ENCODE measurements at places on chromosomes 11 and 22. TPM values are rescaled to one million over a fixed set of nuclear protein-coding genes. Genes with fewer than 3 reads are reported as not detected.

DTX4 gene
- 9.3 TPM for total RNA-seq

OR2AG1 gene
- total RNA-seq, result not detected

C22orf31 gene
- total RNA-seq, result 0.15 TPM

CDCA5 gene
- total RNA-seq, result 1.2 TPM

NLRP10 gene
- 0.99 TPM for total RNA-seq

RTN3 gene
- 102 TPM for total RNA-seq

TMEM184B gene
- total RNA-seq, result 56.6 TPM

RNH1 gene
- 702 TPM for total RNA-seq

KCNJ11 gene
- not detected for total RNA-seq

ARHGEF17 gene
- 44.7 TPM for total RNA-seq

OR2AG2 gene
- total RNA-seq, result 0.15 TPM

DNHD1 gene
- 14.7 TPM for total RNA-seq

GAB4 gene
- total RNA-seq, result not detected

BACE1 gene
- total RNA-seq, result 34.6 TPM

SBF2 gene
- 110 TPM for total RNA-seq

MAP4K2 gene
- 18.0 TPM for total RNA-seq

TMEM121B gene
- total RNA-seq, result 0.15 TPM

DYNC2H1 gene
- 55.7 TPM for total RNA-seq

GPR152 gene
- 0.17 TPM for total RNA-seq

SYCE3 gene
- not detected for total RNA-seq

GGTLC2 gene
- not detected for total RNA-seq

IFITM10 gene
- total RNA-seq, result 0.58 TPM
